ENCODE measurements at places on chromosomes 2 and 18.
A peak's percentile ranks its signal among the peaks of the same experiment; 100 is the strongest.

- DNase-seq: no peak
Measured at GRCh38 chr2:220166616-220167015, 539.2 kb downstream of the SLC4A3 start.

DNA sequence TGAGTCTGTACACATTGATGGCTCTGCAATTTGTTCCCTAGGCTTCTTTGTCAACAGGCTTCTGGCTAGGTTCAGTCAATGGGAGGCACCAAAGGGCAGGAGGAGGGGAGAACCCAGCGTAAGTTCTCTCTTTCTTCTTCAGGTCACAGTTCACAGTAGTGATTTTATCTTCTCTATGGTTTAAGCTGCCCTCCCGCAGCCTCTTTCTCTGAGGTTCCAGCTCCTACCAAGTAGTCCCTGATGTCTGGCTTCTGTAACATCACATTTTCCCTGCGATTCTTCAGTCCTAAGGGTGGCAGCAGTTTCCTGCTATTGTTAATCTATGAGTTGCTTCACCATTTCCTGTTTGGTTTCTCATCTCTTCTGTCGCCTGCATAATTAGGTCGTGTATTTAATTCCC, 107.4 kb downstream of the CPO start:
- no peak for DNase-seq

- DNase-seq: no peak
Measured at GRCh38 chr18:74840492-74841167, 243.0 kb downstream of the ZNF407 start.

DNA sequence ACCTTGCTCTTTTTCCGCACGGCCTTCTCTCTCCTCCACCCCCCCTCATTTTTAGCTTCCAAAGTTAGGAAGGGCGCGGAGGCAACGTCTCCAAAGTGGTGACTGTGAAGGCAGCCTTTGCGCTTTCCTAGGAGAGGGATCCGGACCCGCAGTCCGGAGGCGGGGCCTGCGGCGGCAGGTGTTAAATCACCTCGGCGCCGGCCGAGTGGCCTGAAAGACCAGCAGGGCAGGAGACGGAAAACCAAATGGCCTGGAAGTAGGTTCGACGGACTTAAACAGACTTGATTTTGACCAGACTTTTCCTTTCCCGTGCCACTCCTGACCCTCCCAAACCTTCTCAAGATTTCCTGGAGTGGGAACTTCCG, 615 bp downstream of the GORASP2 start:
- peak; percentile 25 for DNase-seq

GRCh38 chr2:24328010-24328409, 32.3 kb downstream of the ITSN2 start:
- no peak for DNase-seq

DNA sequence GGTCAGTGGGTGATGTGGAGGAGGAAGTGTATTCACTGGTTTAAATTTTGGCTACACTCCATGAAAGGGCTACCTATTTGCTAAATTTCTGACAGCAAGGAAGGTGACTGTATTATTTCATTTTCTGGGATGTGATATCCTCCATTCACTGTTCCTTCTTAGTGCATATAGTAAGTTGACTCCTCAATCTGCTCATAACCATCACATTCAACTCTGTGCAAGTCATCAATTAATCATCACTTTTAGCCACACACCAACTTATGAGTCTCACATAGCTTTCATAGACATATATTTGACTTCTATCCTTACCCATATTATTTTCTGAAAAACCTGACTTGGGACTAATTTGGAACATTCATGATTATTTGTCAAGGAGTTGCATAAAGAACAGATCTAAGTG, 16.9 kb downstream of the KLHL41 start:
- DNase-seq: no peak

- no peak for DNase-seq
Measured at GRCh38 chr2:8576525-8577167, 105.2 kb upstream of the ID2 start.

DNA sequence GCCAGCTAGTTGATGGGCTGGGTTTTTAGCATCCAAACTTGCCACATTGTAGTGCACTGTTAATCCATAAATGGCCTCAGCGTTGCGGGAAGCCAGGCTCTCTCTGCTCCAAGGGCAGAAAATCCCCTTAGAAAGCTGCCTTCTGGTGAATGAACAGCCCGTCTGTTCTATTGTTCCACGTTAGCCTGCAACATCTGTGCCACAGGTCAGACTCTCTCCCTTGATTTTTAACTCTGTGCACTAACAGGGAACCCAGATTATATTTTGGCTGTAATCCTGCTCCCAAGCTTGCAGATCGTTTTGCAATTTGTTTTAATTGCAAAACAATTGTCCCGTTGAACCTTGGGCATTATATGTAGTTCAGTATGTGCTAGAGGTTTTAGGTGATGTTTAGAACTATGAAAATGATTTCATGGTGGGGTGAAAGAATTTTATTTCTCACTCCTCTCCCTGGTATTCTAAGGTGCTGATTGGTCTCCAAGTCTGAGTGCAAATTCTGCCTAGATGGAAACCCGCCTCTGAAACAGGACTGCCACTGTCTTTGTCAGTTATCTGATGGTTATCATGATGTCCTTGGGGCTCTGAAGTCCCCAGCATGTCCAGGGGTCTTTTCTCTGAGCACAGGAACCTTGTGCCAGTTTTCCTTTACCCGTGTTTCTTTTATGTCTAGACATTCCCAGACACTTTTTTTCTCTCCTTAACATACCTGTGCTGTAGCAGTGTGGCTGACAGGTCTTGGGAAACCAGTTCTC, 106.6 kb downstream of the MAP4K4 start:
- no peak for DNase-seq

DNA sequence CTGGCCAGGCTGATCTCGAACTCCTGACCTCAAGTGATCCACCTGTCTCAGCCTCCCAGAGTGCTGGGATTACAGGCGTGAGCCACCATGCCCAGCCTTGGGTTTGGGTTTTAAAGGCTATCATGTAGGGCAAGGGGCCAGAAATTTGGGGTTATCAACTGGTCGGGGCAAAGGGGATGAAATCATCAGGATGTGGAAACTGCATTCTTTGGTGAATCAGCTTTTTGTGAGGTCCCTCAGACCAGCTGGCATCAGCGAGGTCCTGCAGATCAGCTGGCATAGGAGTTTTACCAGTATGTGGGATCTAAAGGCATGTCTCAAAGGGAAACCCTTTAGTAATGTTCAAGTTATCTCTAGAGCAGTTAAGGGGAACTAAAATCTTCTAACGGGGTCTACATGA, 6.4 kb upstream of the GEMIN6 start:
- no peak for DNase-seq

- no peak for DNase-seq
Measured at GRCh38 chr2:65429786-65430602, 2.4 kb downstream of the SPRED2 start.

GRCh38 chr2:19850056-19851050, 51.4 kb downstream of the TTC32 start:
- no peak for DNase-seq

GRCh38 chr18:46298511-46298910, 194.3 kb downstream of the HAUS1 start:
- no peak for DNase-seq

- DNase-seq: no peak
Measured at GRCh38 chr2:66580166-66581049, 145.5 kb downstream of the MEIS1 start.

DNA sequence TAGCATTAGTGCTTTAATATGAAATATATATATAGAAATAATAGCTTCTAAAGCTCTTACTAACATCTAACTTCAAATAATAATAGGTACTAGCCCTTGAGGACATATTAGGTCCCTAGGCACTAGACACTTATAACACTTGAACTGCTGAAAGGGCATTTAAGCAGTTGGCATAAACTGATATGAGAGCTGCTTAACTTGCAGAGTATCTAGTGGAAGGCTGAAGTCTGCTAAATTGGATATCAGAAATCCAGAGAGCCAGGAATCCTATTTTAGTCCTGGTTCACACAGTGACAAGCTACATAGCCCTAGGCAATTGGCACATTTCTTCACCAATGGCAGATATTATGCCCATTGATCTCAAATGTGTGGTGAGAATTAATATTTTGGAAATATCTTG, 326.9 kb upstream of the UBE2E3 start:
- no peak for DNase-seq

DNA sequence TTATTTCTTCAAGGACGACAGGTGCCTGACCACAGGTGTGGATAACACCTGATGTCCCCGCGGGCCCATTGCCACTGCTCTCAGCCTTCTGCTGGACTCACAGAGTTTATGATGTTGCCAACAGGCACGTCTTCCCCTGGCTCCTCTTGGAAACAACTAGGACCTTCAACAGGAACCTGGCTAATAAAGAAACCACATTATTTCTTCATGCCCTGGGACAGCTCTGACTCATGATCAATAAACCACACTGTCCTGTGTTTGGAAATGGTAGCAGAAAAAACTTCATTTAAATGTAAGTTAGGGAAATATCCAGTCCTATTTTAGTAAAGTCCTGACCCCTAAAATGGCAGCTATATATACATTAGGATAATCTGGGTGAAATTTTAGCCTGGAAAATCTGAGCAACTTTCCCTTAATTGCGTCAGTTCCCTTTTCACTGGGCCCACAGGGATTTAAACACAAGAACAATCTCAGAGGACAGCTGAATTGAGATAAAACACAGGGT, 158.9 kb downstream of the VAPA start:
- no peak for DNase-seq

- no peak for DNase-seq
Measured at GRCh38 chr2:95053543-95053942, 28.0 kb downstream of the MAL start.

DNA sequence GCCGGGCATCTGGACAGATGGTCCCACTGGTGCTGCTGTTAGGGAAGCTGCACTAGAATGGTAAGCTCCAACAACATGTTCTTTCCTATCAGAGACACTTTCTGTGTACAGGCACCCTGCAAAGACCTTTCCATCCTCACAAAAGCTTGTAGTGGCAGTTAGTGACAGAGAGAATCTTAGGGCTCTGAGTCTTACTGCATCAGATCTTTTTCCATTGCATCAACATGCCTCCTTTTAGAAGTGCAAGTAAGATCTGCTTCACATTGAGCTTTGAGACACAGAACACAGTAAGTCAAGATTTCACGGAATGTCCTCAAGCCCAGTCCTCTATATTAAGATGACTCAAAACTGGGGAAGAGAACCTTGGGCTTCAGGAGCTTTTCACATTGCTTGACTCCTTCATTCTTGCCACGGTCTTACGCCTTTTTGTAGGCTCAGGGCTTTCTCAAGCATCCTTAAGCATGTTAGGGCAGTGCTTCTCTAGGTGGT, 52.6 kb downstream of the ARL4C start:
- no peak for DNase-seq

DNA sequence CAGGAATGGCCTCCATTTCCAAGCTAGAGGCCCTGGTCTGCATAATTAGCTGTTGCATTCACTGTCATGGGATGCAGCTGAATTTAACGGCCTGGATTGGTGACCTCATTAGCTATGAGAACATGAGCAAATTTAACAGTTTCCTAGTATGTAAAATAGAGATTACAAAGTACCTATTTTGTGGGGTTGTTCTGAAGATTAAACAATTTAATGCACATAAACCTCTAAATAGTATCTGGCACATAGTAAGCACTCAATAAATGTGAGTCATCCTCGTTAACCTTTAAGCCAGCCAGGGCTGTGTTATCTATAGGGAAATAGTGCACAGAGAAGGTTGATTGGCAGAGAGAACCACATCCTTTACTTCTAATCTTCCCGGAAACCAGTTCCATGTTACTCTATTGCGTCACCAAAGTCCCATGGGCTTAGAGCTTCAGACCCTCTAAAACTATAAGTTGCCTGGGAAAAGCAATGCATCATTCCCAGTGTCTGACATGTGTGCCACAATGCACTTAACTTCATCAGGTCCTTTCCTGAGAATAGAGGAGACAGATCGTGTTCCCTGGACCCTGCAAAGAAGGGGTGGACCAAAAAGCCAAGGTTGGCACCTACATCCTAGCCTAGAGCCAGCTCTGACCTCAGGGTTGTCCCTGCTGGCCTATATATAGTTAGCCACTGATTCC, 196.5 kb downstream of the LNPK start:
- no peak for DNase-seq

GRCh38 chr2:38265461-38265860, 111.6 kb downstream of the ATL2 start:
- DNase-seq: no peak

DNA sequence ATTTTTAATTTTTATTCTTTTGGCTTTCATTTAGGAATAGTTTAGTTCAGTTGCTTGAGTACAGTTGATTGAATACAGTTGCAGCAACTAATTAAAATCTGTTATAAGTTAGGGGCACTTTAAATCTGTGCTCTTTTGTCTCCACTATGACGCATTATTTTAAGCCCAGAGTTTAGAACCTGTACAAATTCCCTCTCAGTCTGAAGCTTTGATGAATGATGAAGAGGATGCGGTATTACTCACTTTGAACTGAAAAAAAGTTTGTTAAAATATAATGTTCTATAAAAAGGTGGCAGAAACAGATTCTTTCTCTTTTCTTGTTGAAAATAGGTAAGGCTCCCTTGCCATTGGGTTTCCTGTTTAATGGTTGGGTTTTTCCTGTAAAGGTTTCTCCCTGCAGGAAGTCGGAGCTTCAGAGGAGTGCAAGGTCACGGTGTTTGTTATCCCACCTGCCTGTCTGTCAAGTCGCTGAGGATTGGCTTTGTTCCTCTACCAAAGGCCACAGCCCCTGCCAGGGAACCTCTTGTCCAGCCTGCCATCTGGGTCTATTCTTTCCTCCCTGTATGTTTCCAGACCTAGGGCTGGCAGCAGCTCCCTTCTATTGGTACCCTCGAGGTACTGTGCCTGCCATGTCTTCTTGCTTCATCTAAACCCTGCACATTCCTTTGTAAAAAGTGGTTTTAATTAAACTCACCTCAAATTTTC, 43.8 kb upstream of the FN1 start:
- no peak for DNase-seq

GRCh38 chr2:105117565-105117964, 79.7 kb downstream of the MRPS9 start:
- DNase-seq: no peak

- DNase-seq: no peak
Measured at GRCh38 chr18:25743646-25744151, 346.7 kb downstream of the SS18 start.

DNA sequence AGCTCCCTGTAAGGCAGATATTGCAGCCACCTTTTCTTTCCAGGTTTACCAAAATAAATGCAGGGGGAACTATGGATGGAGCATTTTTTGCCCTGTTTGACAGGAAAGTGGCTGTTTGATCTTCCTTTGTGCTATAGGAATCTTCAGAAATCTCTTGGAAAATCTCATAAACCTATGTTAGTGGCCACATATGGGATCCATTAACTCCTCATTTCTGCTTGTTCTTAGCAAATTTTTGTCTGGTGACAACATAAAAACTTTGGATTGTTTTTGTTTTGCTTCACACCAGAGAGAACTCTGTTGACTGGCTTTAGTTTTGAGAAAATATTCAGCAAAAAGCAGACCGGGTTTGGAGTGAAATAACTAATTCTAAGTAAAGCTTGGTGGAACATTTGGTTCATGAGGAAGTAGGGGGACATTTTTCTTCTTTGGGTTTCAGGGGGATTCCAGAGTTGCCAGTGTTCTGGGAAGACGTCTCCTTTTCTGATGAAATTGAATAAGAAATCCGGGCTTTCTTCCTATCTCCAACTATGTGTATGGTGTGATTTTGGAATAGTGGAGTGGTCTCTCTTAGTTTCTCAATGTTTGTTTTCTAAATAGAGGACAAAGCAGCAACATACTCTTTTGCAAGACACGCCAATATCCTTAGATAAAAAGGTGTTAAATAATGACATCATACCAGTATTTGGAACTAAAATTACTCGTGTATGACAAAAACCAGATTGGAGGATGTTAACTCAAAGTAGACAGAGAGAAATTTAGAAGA, 174.4 kb downstream of the ICOS start:
- no peak for DNase-seq

Data from stimulated activated CD4-positive, alpha-beta T cell treated with anti-CD3 and anti-CD28 coated beads, Interleukin-12 subunit alpha, Interleukin-12 subunit beta, amount 100 ng/mL, for 4 hours (primary cell).